Dermis blood vessel endothelial cell (primary cell): ENCODE measurements at places on chromosomes 13 and 19.
A peak's percentile ranks its signal among the peaks of the same experiment; 100 is the strongest.

DNA sequence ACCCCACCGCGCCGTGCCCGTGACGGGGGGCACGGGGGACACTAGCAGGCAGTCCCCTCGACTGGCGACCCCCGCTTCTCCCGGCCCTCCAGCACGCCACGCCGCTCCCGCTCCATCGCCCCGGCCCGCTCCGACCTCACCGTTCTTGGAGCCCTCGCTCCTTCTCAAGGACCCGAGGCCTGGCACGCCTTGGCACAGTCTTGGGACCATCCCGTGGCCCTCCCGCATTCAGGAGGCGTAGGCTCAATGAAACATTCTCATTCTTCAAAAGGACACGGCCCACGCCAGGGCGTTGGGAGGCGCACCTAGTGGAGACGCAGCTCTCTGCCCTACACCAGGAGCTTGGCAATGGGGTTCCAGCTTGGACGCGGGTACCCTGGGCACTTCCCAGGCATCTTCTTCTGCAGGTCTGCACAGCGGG, 473 bp upstream of the CERS1 start:
- DNase-seq, result peak; percentile 37

GRCh38 chr13:42532561-42533335, 41.2 kb upstream of the TNFSF11 start:
- DNase-seq, result no peak

DNA sequence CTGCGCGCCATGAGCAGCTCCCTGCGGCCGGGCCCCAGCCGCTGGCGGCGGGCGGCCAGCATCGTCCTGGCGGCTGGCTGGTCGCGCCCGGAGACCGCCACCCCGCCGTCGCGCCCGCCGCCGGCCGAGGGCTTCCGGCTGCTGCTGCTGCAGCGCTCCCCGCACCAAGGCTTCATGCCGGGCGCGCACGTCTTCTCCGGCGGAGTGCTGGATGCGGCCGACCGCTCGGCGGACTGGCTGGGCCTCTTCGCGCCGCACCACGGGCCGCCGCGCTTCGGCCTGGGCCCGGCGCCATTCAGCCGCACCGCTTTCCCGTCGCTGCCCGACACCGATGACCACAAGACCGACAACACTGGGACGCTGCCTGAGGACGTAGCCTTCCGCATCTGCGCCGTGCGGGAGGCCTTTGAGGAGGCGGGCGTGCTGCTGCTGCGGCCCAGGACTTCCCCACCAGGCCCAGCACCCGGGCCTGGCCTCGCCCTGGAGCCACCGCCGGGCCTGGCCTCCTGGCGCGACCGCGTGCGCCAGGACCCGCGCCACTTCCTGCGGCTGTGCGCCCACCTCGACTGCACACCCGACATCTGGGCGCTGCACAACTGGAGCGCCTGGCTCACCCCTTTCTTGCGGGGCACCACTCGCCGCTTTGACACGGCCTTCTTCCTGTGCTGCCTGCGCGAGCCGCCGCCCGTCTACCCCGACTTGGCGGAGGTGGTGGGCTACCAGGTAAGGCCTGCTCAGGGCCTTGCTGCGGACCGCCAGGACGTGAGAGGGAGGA, 518 bp downstream of the NUDT19 start:
- peak; percentile 89 for DNase-seq

GRCh38 chr13:109233293-109233692, 553.1 kb downstream of the IRS2 start:
- DNase-seq, result no peak

DNA sequence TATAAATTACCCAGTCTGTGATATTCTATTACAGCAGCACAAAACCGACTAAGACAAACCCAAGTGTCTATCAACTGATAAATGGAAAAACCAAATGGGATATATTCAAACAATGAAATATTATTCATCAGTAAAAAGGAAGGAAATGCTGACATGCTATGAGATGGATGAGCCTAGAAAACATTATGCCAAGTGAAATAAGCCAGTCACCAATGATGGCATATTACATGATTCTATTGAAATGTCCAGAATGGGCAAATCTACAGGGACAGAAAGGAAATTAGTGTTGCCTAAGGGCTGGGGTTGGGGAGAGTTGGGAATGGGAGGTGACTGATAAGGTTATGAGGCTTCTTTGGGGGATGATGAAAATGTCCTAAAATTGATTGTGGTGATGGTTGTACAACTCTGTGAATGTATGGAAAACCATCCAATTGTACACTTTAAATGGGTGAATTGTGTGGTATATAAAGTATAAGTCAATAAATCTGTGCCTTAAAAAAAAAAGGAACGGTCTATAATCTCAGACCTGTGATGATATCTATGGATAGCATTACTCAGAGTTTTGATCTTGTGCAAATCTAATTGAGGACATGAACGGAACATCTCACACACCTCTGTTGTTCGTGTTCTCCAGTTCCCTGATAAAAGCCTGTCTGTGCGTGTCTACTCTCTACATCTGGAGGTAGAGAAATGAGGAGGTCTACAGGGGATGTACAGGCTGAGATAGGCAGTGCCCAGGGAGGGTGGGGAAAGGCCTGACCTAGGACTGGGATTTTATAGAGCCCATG, 49.0 kb downstream of the TNFRSF19 start:
- DNase-seq, result peak; percentile 33

DNA sequence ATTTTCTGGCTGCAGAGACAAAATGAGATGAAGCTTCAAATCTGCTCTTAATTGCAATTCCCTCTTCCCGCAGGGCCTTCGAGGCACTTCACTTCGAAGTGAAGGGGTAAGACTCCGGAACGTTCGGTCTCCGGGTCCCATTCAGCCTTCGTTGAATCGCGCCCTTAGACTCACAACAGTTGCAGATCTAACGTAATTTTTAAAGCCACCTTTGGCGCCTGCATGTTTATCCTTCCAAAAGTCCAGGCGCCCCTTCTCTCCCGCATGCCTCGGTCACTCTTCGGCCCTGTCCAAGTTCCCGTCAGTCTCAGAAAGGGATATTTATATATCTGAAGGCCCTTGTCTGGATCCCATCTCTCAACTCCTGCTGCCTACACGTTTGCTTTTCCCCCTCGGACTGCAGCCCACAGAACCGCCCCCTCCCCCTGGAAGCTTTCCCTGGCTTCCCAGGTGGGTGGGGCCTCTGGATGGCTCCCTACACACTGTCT, 915 bp upstream of the KCTD12 start:
- peak; percentile 25 for DNase-seq

GRCh38 chr13:102103469-102103868, 298.4 kb downstream of the FGF14 start:
- no peak for DNase-seq

GRCh38 chr19:4566402-4567051, 7.0 kb upstream of the SEMA6B start:
- no peak for DNase-seq

DNA sequence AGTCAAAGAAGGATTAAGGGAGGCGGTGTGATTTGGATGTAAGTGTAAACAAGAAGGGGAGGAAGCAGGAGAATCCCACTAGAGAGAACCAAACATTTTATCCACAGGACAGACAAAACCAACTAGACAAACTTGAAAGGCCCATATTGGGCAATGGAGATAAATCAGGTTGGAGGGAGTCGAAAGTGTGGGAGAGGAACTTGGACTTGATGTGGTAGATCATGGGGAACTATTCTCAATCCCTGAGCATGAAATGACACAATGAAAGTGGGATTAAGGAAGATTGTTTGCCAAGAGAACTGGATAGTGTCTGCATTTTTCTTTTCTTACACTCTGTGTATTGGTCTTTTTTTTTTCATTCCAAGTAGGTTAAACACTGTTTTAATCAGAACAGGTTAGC, 17.9 kb downstream of the GPR183 start:
- no peak for DNase-seq

GRCh38 chr13:72886272-72887067, 104.5 kb downstream of the PIBF1 start:
- DNase-seq, result no peak

GRCh38 chr19:498977-499623, 2.8 kb downstream of the MADCAM1 start:
- no peak for DNase-seq

GRCh38 chr13:45295536-45295935, 45.4 kb downstream of the TPT1 start:
- DNase-seq, result peak; percentile 28

DNA sequence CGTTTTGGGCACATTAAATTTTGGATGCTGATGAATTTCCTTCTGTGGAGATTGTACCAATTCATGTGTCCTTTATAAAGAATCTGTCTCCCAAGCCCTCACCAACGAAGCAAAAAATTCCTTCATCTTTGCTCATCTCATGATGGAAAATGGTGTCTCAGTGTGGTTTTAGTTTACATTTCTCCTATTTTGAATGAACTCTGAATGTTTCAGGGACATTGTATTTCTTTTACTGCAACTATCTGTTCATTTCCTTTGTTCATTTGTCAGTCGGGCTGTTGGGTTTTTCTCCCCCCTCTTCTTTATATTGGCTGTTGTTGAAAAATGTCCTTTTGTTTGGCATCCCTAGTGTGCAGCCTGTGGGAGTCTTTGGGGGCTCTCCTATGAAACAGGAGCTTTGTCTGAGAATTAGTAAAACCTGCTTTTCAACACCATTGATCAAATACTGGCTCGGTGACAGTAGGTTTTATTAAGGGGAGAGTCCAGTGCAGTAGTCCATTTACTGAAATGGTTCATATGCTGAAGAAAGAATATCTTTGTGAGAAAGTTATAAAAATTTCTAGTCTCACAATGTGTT, 91.3 kb upstream of the C1QTNF9B start:
- no peak for DNase-seq

- DNase-seq, result no peak
These were observed 6.0 kb upstream of the BSG start for GRCh38 chr19:566403-566802.

- no peak for DNase-seq
These were observed 1234.7 kb downstream of the SLITRK1 start for GRCh38 chr13:82647540-82647939.

GRCh38 chr19:50514346-50515167, 844 bp upstream of the ASPDH start:
- no peak for DNase-seq

- DNase-seq, result no peak
These were observed 67.0 kb upstream of the TEX29 start for GRCh38 chr13:111253365-111253872.

DNA sequence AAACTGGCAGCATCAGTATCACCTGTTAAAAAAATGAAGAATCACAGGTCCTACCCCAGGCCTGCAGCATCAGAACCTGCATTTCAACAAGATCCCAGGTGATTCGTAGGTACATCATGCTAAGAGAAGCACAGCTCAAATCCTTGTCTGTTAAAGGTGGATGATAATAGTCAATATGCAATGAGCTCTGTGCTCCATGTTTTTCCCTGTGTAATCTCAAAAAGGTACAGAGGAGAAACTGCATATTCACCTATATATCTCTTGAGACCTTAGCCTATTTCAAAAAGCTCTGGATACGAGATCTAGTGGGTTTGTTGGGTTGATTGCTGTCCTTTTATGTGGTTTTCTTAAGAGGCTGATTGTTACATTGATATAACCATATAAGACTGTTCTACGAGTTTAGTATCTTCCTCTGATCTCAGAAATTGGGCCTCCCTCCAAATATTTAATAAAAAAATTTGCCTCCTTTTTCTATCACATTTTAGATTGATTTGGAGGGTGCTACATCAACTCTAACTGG, 148.9 kb downstream of the DCT start:
- DNase-seq, result no peak

GRCh38 chr13:50589139-50589538, 254.4 kb downstream of the DLEU7 start:
- no peak for DNase-seq
